ENCODE measurements at places on chromosomes 11 and 22. TPM values are rescaled to one million over a fixed set of nuclear protein-coding genes. Genes with fewer than 3 reads are reported as not detected.

- DNase-seq: no peak
These were observed 42.9 kb downstream of the KCNQ1OT1 start for GRCh38 chr11:2656859-2657258.

DNA sequence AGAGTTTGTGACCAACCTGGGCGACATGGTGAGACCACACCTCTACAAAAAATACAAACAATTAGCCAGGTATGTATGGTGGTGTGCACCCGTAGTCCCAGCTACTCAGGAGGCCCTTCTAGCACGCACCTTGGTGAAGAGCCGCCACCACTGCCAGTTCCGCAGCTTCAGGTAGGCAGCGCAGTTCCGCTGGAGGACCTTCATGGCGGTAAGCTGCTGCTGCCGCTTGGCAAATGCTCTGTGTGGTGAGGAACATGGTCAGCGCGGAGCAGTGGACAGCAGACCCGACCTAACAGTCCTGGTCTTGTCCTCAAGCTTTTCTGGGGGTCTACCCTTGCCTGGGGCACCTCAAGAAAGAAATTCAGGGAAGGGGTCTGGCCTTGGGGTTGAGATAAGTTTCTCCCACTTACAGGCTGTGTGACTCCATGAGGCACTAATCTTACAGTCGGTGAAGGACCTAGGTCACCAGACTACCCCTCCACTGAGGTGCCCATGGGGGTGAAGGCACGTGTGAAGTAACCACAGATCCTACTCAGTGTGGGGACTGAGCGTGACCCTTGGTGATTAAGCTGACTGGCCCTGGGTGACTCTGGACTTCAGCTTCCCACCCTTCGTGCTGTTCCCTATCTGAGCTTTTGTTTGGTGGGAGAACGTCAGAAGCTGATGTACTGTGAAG, 49.6 kb downstream of the APOL1 start:
- DNase-seq: no peak

GRCh38 chr11:121459413-121460017, 6.7 kb upstream of the SORL1-AS1 start:
- no peak for DNase-seq

- peak; percentile 25 for DNase-seq
These were observed 57.5 kb upstream of the ANO1 start for GRCh38 chr11:70020336-70021214.

Gene DMC1
- 4.6 TPM for total RNA-seq

GRCh38 chr22:34017205-34017604, 96.9 kb upstream of the LARGE1 start:
- no peak for DNase-seq
